Epithelial cell of prostate (primary cell): ENCODE measurements at places on chromosomes 13 and 19.

DNA sequence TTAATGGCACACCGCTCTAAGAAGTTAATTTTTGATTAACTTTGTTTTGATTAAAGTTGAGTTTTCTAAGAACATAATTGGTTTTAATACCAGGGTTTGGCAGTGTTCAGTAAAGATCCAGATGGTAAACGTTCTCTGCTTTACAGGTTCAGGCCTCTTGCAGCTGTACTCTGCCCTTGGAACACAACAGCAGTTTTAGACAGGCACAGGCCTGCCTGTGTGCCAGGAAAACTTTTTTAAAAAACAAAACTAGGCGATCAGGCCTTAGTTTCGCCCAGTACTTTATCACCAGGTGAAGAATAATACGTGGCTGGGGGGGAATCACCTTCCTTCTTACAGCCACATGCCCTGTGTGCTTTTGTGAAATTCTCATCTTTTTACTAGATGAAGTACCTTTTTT is 38.0 kb upstream of the TEX29 start:
- DNase-seq, result peak; percentile 27

DNA sequence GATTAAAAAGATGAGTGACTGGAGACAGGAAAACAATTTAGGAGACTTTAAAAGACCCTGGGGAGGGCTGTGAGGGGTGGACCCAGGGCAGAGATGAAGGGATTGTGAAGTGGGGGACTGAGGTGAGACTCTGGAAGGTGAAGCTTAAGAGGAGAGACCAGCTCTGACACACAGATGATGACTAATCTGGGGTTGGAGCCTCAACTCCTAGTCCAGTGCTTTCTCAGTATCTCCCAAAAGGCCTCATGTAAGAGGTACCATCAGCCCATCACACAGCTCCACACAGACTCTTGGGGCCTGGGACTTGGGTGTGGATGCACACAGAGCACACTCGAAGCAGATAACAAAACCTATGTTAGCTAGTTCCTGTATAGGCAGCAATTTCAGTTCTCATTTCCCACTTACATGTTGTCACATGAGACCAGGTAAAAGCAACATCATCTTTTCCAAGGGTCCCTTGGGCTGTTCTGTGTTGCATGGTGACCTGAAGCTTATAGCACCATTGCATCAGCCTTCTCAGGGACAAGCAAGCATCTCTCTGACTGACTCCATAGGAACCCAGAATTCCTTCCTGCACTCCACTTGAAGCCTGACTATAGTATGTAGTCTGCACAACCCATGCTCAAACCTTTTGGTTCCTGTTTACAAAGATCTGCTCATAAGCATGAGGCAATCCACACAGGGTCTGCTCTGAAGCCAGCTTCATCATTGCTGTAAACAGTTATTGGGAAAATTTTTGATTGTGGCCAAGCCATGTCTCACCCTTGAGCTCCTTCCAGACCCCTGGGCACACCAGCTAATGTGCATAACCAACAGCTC is 88.6 kb upstream of the MYCBP2 start:
- no peak for DNase-seq

DNA sequence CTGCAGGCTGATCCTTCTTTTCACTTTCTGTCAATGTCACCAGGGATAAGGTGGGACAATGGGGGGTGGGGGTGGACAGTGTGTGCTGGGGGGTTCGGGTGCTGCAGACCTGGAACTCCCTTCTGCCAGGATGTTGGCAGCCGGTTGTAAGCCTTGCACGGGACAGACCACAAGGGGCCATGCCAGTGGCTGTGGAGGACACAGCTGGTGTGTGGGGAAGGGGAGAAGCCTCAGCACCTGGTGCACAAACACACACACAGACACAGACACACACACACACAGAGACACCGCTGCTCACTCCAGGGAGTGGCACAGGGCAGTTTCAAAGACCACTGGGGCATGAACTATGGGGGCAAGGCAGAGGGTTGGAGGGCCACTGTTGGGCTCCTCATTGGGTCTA is 3.6 kb downstream of the F2RL3 start:
- no peak for DNase-seq

GRCh38 chr13:24500977-24501376 is 11.6 kb downstream of the PARP4 start:
- no peak for DNase-seq

DNA sequence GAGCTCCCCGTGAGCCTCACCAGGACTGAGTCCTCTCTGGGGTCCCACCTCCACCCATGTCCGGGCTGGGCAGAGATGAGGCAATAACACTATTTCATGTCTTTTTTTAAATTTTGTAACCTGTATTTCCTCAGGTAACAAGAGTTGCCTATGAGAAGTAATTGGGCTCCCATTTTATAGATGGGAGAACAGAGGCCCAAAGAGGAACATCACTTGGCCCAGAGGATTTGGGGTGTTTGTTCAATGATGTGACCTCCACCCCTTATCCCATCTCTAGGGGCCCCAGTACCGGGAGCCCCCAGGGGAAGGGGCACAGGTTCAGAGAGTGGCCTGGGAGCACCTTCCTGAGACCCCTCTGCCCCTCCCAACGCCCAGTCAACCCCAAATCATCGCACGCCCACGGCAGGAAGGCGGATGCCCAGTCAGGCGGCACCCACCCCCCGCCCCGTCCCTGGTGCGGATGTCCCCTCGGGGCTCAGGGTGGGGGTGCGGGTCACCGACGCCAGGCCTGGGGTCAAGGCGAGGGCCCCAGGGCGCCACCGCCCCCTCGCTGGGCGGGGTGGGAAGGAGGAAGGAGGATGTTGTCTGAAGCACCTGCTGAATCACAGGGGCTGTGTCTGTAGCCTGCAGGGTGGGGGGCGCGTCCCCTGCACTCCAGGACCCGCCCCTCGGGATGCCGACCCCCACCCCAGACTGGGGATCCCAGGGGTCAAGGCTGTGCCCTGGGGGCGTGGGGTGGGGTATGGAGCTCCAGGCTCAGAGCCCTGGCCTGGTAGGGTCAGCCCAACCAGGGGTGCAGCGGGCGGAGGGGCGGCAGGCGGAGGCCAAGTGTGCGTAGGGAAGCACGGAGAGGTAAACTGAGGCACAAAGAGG is 9.0 kb upstream of the CIRBP start:
- no peak for DNase-seq

GRCh38 chr19:2227415-2228156 is 8.5 kb downstream of the PLEKHJ1 start:
- DNase-seq, result no peak

GRCh38 chr19:11125994-11126685 is 29.4 kb downstream of the SPC24 start:
- no peak for DNase-seq

- no peak for DNase-seq
These were observed 19.3 kb upstream of the DOCK9 start for GRCh38 chr13:98997011-98997730.

DNA sequence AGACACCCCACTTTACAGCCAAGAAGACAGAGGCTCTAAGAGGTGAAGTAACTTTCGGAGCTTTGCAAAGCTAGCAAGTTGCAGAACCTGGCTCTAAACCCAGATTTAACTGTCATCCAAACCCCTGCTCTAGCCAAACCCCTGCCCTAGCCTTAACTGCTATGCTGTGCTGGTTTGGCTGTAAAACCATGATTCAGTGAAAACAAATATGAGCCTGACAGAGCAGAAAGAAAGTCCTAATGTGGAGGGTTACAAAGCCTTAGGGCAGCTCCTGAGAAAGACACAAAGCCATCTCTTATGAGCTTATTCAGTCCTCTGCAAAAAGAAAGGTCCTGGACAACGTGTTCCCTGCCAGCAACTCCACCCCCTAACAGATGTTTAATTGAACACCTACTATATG is 172.8 kb downstream of the KATNAL1 start:
- no peak for DNase-seq

DNA sequence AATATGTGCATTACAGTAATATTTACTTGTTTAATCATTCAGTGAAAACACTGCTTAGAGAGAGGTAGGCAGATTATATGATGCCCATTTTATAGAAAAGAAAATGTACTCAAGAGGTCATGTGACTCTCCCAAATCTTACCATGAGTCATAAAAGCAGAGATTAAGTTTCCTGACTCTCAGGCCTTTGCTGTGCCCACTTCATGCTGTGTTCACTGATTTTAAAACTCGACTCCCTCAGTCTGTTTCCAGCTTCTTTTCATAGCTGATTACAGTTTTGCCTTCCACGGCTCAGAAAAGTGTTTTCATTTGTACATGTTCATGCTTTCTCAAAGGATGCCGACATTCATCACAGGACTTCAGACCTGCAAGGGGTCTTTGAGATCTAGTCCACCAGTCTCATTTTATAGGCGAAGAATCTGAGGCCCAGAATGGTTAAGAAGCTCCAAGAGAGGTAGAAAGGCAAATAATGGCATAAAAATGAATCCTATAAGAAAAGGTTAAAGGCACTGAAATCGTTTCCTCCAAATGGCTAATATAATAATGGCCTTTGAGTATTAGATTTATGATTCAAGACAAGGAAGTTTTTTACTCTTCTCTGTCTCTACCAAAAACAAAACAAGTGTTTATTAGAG is 9.0 kb upstream of the IPO5 start:
- no peak for DNase-seq

DNA sequence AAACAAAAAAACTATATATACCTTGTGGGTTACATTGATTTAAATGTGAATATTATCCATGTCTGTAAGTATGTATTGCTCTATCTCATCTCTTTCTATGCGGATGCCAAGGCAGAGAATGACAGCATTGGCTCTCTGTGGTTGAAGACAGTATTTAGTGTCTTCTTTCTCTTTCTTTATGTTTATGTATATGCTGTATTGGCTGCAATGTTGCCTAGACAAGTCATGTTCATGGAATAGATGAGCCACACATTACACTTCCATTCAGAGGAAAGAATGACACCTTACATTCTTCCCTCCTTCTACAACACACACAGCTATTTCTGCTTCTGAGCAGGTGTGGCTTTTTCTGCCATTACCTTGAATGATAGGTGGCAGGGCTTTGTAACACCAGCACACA is 639.4 kb upstream of the MIR17HG start:
- no peak for DNase-seq
